Karpas-422 (cell line): ENCODE measurements at places on chromosomes 7 and 10.
A peak's percentile ranks its signal among the peaks of the same experiment; 100 is the strongest.

DNA sequence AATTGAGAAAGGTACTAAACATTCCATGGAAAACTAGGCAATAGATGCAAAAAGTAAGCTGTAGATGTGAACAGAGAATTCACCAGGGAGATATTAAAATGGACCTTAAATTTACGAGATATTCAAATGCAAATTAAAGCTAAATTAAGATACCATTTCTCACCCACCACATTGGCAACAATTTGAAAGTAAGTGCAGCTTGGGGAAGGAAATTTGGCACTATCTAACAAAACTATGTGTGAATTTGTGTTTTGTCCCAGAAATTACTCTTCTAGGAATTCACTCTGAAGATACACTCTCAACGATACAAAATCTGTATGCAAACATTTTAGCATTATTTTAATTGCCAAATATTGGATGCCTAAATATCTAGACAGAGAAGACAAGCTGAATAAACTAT lies 178.2 kb upstream of the SORCS1 start:
- no peak for DNase-seq

DNA sequence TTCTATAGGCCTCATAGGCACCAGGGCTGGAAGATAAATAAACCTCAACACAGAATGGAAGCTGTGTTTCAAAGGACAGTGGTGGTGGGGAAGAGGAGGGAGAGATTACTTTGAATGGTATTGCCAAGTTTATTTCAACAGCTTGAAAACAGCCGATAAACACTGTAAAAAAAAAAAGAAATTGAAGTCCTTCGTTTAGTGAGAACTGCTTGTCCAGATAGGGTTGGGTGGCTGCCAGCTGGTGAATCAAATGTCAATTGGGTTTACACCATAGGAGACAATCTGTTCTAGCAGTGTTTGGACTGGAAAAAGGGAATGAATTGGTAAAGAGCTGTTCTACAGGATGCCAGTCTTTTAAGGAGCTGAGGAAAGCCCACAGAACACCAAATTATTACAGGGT lies 254.8 kb downstream of the PHF14 start:
- no peak for DNase-seq

- DNase-seq = no peak
These were observed 670 bp upstream of the RBM33 start for GRCh38 chr7:155643804-155644177.

- DNase-seq = no peak
These were observed 45.3 kb upstream of the GTF2I start for GRCh38 chr7:74612015-74612829.

DNA sequence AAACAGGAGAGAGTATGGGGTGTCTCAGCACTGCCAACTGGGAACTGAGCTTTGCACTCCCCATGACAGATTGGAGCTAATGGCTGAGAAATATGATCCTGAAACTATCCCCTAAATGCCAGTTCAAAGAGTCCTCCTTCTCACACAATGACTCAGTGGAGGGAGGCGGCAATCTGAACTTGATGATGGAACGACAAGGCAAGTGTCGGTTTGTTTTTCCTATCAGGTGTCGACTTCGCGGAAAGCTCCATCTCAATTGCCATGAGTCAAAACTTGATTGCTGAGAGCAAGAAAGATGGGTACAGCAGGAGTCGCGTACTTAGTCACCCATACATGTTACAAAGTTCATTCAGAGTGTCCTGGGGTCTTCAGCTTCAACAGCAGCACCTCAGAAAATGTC lies 52.5 kb downstream of the NPY start:
- no peak for DNase-seq

- no peak for DNase-seq
These were observed 117.8 kb downstream of the TES start for GRCh38 chr7:116328161-116328560.

DNA sequence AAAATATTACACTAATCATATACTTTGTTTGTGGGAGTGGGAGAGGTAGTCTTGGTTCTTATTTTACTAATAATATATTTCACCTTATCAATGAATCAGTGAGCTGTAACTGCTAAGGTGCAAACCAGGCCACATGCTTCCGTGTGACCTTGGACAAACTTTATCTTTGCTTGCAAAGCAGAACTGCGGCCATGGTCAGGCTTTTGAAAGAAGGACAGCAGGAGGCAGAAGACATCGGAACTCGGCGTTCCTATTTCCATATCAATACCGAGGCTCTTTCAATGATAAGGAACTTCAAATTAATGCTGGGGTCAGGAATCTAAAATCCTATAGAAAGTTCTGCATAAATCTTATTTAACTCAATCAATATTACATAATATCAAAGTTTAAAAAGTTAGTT lies 491.9 kb upstream of the PFKP start:
- no peak for DNase-seq

DNA sequence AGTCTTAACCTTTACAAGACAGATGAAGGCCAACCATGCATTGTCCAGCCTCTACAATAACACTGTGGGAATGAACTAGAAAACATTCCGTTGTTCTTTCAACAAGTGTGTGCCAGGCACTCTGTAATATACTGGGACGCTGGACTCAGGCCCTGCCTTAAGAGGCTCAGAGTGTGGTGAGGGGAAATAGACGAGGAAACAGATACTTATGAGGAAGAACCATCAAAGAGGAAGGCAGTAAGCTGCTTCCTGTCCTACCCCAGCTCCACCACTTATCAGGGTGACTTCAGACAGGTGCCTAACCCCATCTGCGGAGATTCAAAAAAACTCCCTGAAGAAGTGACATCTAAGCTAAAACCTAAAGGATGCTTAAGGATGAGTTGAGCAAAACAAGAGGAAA lies 8.9 kb upstream of the TRIM8 start:
- DNase-seq = peak; percentile 54

DNA sequence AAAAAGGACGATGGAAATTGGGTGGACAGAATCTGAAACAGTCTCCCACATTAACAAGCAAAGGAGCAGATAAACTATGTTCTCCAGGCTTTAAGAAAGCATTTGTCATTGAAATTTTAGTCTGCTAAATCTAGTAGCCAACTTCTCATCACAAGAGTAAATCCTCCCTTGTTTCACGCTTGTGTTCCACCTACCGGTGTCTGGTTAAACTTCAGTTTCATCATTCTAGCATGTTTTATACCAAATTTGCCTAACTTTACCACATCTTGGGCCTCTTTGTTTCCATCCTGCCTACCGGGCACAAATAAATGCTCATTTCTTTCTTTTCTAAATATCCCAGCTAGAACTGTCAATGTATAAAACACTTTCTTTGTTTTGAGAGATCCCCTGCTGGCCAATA lies 5.8 kb downstream of the LIPA start:
- peak; percentile 48 for DNase-seq

DNA sequence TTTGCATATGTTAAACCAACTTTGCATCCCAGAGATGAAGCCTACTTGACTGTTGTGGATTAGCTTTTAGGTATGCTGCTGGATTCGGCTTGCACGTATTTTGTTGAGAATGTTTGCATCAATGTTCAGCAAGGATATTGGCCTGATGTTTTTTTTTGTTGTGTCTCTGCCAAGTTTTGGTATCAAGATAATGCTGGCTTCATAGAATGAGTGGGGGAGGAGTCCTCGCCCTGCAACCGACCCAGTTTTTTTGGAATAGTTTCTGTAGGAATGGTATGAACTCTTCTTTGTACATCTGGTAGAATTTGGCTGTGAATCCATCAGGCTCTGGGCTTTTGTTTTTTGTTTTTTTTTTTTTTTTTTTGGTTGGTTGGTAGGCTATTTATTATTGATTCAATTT lies 147.9 kb downstream of the AHR start:
- no peak for DNase-seq

- DNase-seq = no peak
These were observed 24.9 kb upstream of the OR9A4 start for GRCh38 chr7:141891336-141891735.

DNA sequence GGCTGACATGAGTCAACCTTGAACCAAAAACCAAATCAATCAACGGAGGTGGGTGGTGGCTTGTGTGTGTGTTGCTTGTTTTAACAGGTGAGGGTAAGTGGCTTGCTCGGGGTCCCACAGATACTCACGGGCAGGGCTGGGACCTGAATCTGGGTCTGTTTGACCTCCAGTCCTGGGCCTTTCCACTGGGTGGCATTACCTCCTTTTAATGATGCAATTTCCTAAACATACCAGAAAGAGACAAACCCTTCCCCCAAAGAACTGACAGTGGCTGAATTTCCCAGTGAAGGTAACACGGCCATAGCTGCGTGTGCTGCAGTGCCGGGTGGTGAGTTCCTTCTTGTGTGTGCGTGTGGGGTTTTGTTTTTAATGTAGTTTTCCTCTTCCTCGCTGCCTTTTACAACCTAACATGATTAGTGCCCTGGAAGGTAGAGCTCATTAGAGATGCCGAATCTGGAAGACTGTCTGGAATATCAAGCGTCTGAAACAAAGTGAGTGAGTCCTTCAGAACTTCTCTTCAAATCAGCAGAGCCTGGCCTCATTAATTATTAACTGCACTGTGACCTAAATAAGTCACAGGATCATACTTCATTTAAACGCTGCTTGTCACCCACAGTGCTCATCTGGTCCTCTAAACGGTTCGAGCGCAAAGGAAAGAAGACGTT lies 166.1 kb upstream of the TCERG1L start:
- DNase-seq = no peak

GRCh38 chr7:98399462-98399861 lies 1.4 kb downstream of the BAIAP2L1 start:
- DNase-seq = no peak

DNA sequence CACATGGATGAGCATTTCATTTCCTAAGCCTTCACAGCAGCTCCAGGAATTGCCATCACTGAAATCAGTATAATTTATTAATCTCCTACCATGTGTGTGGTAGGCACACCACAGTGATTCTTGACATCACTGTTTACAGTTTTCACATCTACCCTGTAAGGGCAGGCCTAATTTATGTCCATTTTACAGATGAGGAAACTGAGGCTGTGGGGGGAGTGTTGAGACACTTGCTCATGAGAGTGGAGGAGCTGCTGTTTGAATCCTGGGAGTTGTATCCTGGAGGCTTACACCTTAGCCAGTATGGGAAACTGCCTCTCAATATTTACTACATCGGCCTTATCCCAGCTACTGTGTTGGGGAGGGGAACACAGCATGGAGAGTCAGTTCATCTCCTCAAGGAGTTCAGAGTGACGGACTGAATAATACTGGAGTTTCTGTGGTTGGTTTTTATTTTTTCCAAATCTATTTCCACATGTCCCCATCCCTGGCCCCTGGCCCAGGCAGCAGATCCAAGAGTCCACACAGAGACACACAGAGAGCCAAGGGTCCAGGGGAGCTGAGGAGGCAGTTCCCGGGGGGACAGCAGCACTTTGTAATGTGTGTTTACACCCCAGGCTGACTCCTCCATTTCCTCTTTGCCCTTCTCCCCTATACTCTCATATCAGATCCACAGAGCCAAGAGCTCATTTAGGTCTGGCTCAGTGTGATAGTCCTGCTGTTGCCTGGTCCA lies 13.2 kb downstream of the UBTD1 start:
- DNase-seq = no peak

DNA sequence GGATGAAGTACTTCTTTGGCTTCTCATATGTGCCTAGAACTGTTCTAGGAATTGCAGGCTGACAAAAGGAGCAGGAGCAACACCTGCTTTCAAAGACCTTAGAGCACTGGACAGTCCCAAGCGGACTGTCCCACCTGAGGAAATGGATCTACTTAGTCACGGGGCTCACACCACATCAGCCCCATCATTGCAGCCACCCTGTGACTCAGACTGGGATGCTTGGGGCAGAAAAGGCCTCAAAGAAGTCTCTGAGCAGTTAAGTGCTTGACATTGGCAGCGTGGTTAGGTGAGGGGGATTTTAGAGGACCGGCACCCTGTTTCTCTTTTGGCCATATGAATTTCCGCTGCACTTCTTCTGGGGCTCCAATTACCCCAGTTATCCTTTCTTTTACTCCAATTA lies 256.6 kb downstream of the USP6NL start:
- no peak for DNase-seq

DNA sequence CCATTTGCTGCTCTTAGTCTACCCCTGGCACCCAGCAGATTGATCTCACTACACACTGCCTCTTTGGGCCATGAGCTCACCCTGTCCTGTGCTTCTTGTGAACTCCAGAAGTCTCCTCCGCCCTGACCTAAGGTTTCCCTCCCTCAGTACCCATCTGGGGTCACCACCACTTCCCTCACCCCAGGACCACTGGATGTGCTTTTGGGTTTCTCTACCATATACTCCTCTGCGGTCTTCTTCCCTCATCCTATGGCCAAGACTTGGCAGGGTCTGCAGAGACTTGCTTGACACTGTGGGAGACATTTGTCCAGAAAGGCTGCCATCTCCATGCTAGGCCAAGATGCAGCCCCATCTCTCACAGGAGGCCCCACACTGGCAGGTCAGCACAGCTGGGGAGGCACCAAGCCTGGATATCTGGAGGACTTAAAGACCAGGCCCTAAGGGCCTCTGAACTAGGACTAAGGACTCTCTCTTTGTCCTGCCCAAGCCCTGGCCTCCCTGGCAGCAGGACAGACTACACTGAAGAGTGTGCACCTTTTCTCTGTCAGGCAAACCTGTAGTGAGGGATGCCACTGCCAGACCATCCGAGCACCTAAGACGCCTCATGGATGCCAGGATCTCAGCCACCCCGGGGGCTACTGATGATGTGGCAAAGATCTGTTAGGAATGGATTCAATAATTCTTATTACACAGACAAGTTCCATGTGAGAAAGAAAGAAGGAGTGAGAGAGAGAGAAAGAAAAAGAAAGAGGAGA lies 134.6 kb downstream of the ZNF467 start:
- no peak for DNase-seq

DNA sequence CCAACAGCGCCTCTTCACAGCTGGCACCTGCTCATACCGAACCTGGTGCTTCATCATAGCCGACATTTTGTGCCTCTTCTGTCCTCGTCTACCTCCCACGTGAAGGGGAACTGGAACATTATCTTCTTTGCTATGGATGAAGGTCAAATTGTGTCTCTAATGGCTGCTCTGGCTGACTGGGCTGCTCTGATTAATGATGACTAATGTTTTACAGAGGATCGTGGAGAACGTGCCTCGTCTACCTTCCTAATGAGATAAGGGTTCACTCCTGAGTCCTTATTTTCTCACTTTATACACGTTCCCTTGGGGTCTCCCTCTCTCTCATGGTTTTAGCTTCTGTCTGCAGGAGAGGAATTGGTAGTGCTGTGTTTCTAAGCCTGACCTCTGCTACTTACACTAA lies 420.3 kb downstream of the PHTF2 start:
- DNase-seq = no peak

GRCh38 chr7:100472854-100473499 lies 6.0 kb downstream of the TSC22D4 start:
- no peak for DNase-seq

GRCh38 chr7:42068554-42069280 lies 168.3 kb downstream of the GLI3 start:
- DNase-seq = no peak

DNA sequence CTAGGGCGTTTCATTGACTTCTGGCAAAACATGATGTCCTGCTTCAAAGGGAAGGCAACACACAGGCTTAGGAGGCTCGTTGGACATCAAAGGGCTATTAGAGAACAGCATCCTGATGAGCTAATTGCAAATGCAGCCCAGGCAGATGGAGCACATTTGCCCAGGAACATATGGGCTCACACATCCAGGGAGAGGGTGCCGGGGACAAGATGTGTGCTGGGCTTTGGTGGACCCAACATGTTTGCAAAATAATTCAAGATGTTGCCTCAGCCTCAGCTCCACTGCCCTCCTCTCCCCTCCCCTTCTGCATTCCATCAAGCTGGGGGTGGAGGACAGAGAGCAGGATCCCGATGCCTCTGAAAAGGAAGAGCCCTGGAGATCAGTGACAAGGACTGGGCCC lies 217.1 kb upstream of the ZMIZ1 start:
- no peak for DNase-seq
